Purkinje cell (primary cell): ENCODE measurements at places on chromosomes 3 and 15. TPM values are rescaled to one million over a fixed set of nuclear protein-coding genes. Genes with fewer than 3 reads are reported as not detected.

ATP2B2 gene
- polyA plus RNA-seq = 357 and 433 TPM in 2 replicates

CA12 gene
- polyA plus RNA-seq = 87.1 and 111 TPM in 2 replicates

TYRO3 gene
- polyA plus RNA-seq = 2.9 and 14.8 TPM in 2 replicates

PLSCR2 gene
- polyA plus RNA-seq = 9.1 and 10.3 TPM in 2 replicates

GPR149 gene
- not detected in 2 replicates for polyA plus RNA-seq
